ENCODE measurements at places on chromosomes 5 and 9.

DNA sequence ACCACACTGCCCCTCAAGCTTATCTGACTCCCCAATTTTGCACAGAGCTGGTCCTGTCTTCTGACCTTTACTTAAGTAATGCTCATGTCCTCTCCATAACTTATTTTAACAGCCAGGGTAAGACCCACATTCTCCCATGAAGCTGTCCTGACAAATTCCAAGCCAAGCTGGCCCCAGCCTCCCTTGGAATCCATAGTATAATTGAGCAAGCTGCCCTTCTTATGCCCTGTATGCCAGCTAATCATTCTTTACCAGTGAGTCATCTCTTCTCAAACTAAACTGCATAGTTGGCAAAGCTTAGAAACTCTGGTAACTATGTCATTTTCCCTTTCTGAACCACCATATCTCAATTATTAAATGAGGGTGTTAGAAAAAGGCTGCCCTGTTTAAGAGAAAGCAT lies 92.4 kb downstream of the NFIB start:
- DNase-seq, result no peak

DNA sequence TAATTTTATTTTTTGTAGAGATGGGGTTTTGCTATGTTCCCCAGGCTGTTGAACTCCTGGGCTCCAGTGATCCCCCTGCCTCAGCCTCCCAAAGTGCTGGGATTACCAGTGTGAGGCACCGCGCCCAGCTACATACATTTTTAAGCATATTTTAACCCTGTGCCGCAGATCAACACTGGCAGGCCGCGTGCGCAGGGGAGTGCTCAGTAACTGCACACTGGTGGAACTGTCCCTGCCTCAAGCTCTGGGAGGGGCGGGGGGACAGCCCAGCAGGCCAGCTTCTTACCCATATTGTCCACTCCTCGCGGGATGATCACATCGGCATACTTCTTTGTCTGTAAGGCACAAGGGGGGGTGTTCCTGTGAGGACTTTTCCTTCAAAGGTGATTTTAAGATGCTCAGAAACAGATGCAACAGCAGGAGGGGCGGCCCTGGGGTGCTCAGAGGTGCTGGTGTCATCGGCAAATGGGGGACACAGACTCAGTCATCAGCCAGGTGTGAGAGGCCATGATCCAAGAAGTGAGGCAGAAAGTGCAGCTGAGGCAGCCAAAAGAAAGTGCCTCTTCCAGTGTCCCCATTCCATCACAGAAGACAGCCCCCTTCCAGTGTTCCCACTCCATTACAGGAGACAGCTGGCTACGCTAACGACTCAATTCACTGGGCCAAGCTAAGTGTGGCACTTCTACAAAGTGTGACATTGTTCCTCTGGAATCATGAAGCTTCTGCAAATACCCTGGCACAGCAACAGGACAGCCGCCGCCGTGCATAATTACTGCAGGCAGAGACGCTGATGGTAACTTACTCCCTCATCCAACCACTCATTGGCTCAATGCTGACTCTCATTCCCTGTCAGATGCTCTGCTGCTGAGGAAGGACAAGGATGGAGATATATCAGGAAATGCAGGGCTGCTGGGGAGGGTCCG lies 5.2 kb downstream of the UCK1 start:
- DNase-seq, result peak; percentile 39

DNA sequence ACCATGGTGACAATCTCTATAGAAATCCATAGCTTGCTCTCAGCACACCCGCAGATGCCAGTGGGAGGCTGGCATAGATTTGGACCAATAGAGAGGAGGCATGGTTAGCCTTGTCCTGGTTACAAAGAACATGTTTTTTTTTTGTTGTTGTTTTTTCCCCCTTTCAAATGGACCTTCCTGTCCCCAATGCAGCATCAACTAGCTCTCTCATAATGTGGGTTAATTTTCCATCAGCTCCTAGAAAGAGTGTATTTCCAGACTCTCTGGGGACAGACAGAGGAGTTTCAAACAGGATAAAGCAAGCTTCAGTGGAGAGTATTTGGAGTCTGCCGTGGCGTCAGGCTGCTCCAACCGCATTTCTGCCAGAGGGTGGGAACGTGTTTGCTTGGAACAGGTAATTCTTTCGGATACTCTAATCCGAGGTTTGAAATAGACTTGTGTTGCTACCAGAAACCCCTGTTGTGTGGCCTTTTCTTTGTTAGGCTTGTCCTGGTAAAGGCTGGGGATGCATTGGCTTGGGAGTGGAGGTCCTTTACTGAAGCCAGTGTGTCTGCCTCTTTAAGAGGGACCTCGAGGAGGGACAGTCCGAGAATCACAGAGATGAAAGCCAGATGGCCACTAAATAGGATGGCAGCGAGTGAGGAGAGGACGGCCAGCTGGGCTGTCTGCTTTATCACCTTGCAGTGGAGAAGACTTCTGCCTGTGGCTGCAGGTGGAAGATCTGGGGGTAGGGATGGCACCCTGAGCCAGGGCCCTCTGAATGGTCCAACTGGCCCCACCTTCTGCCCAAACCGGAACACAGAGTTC lies 130.5 kb upstream of the CPEB4 start:
- no peak for DNase-seq

GRCh38 chr9:95343725-95344287 lies 26.3 kb upstream of the FANCC start:
- no peak for DNase-seq

DNA sequence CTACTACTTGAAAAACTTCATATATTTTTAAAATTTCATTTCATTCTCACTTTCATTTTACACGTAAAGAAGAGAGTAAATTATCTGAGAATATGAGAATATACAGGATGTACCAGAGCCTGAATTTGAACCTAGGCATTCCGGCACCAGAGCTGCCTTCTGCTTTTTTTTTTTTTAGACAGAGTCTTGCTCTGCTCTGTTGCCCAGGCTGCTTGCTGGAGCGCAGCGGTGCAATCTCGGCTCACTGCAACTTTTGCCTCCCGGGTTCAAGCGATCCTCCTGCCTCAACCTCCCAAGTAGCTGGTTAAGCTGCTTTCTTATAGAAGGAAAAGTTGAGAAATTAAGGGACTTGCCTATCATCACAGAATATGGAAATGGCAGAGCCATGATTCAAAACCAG lies 540.1 kb downstream of the EBF1 start:
- no peak for DNase-seq

- DNase-seq, result no peak
Observed at GRCh38 chr5:133041910-133042309, 9.9 kb upstream of the HSPA4 start.

- no peak for DNase-seq
Observed at GRCh38 chr5:108753331-108753730, 5.6 kb downstream of the FER start.

DNA sequence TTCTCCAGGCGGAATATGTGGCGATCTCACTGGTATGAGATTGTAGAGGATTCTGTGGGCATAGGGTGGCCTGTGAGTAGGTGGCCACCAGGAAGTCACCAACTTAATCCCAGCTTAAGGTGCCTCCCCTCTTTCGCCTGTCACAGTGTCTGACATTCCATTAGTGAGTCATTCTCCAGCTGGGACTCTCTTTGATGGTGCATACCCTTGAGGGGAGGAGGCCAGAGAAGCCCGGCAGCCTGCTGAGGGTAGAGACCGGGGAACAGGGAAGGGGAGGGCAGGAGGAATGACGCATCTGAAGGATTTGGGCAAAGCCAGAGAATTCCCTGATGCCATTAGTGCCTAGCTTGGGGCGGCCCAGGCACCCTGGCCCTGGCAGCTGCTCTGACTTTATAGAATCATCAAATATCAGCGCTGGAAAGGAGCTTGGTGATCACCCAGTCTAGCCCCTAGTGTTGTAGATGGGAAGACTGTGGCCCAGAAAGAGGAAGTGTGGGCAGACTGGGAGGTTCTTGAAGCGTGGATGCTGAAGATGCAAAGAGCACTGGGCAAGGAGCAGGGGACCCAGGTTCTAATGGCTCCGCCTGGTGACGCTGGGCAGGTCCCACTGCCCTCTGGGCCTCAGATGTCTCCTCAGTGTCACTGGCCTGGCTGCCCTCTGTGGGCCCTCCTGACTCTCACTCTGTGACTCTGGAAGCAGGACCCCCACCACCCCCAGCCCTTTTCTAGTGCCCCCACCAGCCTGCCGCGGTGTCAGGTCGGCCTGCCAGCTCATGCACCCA lies 41.4 kb downstream of the DAB2IP start:
- no peak for DNase-seq

- DNase-seq, result no peak
Observed at GRCh38 chr5:14444161-14444560, 137.4 kb upstream of the OTULINL start.

DNA sequence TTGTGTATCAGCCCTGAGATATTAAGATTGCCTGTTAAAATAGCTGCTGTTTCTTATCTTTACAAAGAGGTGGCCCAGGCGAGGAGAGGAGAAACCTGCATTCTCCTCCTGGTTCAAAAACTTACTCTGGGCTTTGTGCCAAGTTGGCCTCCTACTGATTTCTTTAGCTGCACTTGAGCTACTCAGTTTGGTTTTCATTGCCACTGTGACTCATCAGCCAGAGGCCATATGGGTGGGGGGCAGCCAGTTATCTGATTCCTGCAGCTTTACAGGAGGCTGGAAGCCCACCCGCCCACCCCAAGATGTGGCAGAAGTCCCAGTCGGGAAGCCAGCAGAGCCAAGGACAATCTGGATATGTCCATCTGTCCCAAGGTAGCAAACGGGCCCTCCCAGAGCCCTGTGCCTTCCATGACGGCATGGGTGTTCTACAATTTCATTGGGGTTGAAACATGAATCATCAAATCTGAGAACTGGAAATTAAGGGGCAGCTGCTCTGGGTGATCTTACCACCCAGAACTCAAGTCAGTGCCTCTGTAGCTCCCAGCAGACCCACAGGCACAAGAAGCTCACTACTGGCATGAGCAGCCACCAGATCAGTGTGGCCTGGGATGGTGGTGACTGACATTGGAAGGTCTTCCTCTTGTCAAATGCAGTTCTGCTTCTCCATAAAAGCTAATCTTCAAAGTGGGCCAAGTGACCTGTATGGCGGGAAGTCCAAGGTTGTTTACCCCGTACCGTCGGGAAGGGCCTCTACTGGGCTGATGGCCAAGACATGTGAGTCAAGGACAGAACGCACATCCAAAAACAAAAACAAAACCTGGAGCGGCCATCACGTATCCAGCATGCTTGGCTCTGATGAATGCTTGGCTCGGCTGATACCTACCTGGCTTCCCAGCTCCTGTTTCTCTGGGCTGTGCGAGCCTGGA lies 15.6 kb downstream of the FCN2 start:
- no peak for DNase-seq

DNA sequence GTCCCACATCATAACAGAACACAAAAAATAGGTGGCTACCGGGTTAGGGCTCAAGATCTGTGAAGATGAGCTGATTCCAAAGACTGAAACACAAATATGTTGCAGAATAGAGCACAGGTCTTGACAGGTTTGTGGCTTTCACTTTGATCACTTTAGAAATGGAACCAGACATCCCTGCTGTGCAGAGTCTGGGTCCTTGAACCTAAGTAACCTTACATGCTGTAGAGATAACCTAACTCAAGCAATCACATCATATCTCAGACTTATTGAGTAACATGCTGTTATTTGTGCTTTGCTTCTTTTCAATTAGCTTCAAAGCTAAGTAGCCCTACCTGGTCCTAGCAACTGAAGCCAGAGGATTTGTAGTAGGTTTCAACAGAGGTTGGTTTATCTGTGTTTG lies 24.3 kb downstream of the FBXW2 start:
- no peak for DNase-seq

DNA sequence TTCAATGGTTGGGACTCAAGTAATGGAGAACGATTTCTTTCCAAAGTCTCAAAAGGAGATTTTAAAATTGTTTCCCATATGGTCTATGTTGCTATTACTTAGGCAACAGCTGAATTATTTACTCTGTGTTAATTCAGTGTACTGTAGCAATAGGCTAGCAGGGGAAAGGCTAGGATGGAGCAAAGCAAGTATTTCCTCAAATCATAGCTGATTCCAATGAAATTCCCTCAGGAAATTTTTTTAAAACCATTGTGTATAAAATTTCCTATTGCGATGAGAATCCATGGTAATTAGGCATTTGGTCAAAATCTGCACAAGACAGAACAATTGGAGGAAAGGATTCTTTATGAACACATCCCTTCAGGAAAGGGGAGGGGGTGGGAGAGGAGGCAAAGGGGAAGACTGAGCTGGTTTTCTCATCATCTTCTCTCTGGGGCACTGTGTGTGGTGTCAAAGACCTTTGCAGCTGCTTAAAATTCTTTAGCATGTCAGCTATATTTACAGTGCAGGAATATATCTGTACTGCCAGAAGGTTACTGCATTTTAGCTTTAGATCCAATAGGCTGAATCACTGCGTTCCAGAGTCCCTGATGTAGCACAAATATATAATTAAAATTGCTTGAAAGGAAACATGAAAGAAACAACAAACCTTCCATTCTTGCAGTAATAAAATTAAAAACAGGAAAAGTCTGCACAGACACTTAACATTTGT lies 95.3 kb downstream of the ZNF608 start:
- DNase-seq, result no peak

GRCh38 chr5:32173267-32174010 lies 680 bp downstream of the GOLPH3 start:
- no peak for DNase-seq

DNA sequence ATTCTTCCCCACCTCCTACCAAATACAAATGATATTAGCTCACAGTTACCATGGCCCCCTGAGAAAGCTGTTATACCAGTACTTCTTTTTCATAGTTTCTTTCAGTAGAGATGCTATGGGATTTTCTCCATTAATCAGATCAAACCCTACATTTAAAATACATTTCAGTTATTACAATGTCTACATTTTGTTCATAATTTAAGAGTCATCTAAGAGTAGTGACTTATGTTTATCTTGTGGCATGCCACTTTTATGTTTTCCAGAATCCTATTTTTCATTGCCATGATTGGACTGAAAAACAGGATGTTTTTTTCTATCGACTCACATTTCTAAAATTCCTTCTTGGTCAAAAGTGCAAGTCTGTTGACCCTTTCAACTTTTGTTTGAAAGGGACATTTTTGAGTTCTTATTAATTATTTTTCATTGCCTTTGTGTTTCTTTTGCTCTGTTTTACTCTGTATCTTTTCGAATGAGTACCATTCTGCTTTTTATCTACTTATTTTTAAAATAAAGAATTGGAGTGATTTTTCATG lies 77.4 kb upstream of the ANXA1 start:
- no peak for DNase-seq

GRCh38 chr5:117738571-117738970 lies 1163.9 kb upstream of the SEMA6A start:
- no peak for DNase-seq
